ENCODE measurements at places on chromosomes 6 and 20. TPM values are rescaled to one million over a fixed set of nuclear protein-coding genes. Genes with fewer than 3 reads are reported as not detected.

The MCM8 gene
- 1.4 TPM for total RNA-seq

DNA sequence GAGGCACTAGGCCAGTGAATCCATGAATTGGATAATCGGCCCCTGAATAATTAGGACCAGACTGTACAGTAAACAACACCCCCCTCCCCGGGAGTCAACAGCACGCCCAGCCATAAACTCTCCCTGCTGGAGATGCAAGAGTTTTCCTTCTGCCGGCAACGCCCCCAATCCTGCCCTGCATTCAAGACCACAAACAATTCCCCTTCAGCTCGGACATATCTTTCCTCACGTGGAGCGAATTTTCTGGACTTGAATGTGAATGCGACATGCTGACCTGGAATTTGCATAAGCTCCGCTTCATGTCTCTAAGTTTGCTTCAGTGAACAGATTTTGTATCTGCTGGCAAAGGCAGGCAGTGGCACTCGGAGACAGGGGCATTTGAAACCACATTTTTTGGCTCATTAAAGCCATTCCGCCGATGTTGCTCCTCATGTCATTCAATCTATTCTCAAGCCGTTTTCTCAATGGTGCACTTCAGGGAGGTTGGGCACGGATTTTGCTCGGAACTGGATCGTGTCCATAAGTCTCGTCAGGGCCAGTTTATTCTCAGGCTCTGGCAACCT lies 38.0 kb upstream of the GMPR start:
- no peaks in the 10 kb centered on the region for H3K4me1 ChIP-seq
- no peaks in the 10 kb centered on the region for H3K27me3 ChIP-seq
- H3K4me3 ChIP-seq, result no peak overlapping the region
- H3K27ac ChIP-seq, result no peak overlapping the region
- DNase-seq, result no peak

- no peak overlapping the region for H3K4me3 ChIP-seq
- H3K36me3 ChIP-seq, result no peaks in the 10 kb centered on the region
- no peaks in the 10 kb centered on the region for H3K27me3 ChIP-seq
Measured at GRCh38 chr6:143241911-143242310, 181.2 kb downstream of the AIG1 start.

DNA sequence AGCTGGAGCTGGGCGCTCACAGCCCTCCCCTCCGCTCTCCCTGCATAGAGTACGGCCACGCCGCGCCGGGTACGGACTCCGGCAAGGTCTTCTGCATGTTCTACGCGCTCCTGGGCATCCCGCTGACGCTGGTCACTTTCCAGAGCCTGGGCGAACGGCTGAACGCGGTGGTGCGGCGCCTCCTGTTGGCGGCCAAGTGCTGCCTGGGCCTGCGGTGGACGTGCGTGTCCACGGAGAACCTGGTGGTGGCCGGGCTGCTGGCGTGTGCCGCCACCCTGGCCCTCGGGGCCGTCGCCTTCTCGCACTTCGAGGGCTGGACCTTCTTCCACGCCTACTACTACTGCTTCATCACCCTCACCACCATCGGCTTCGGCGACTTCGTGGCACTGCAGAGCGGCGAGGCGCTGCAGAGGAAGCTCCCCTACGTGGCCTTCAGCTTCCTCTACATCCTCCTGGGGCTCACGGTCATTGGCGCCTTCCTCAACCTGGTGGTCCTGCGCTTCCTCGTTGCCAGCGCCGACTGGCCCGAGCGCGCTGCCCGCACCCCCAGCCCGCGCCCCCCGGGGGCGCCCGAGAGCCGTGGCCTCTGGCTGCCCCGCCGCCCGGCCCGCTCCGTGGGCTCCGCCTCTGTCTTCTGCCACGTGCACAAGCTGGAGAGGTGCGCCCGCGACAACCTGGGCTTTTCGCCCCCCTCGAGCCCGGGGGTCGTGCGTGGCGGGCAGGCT lies 4.6 kb downstream of the KCNK15 start:
- DNase-seq, result no peak
- no peak overlapping the region for H3K27ac ChIP-seq
- no peak overlapping the region for H3K4me3 ChIP-seq
- no peaks in the 10 kb centered on the region for H3K36me3 ChIP-seq
- H3K4me1 ChIP-seq, result no peaks in the 10 kb centered on the region
- no peaks in the 10 kb centered on the region for H3K27me3 ChIP-seq

The MRAP2 gene
- not detected for total RNA-seq

- no peaks in the 10 kb centered on the region for H3K27me3 ChIP-seq
- peaks cover 7% of the 10 kb centered on the region for H3K4me1 ChIP-seq
- no peak overlapping the region for H3K4me3 ChIP-seq
- no peak overlapping the region for H3K27ac ChIP-seq
Measured at GRCh38 chr6:105900125-105900937, 185.8 kb upstream of the PRDM1 start.

The TMC2 gene
- total RNA-seq, result not detected

The CDSN gene
- not detected for total RNA-seq

The OXT gene
- total RNA-seq, result 3.0 TPM

GRCh38 chr6:155779456-155779855 lies 323.8 kb upstream of the NOX3 start:
- H3K27ac ChIP-seq, result no peak overlapping the region
- H3K27me3 ChIP-seq, result no peaks in the 10 kb centered on the region
- DNase-seq, result no peak
- no peaks in the 10 kb centered on the region for H3K36me3 ChIP-seq
- no peaks in the 10 kb centered on the region for H3K4me1 ChIP-seq
- H3K4me3 ChIP-seq, result no peak overlapping the region

DNA sequence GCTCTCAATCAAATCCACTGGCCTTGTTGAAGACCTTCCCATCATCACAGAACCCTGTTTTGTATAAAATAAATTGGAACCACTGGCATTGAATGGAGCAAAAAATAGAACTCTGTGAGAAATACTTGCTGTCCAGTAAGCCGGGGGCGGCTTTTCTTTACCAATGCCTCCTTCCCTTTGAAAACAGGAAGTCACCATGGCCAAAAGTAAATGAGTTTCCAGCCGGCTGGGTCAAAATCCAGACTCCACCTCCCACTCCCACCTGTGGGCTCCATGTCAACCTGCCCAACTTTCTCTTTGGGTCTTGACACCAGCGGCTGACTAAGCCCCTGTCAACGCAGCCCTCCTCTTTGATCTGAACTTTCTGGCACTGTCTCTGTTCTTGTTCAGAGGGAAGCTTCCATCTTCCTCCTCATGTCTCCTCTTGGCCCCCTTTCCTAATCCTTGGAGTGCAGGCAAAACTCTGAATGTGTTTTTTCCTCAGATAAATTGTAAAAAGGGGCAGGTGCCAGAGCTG lies 95.2 kb downstream of the TFAP2C start:
- no peak for DNase-seq
- H3K4me1 ChIP-seq, result no peaks in the 10 kb centered on the region
- no peaks in the 10 kb centered on the region for H3K27me3 ChIP-seq

GRCh38 chr20:44021900-44022299 lies 107.2 kb downstream of the TOX2 start:
- no peaks in the 10 kb centered on the region for H3K4me1 ChIP-seq
- no peaks in the 10 kb centered on the region for H3K36me3 ChIP-seq
- H3K27ac ChIP-seq, result no peak overlapping the region
- DNase-seq, result no peak
- H3K4me3 ChIP-seq, result no peak overlapping the region

- H3K36me3 ChIP-seq, result no peaks in the 10 kb centered on the region
- no peaks in the 10 kb centered on the region for H3K27me3 ChIP-seq
- H3K4me1 ChIP-seq, result no peaks in the 10 kb centered on the region
- peak; percentile 34 for DNase-seq
- no peak overlapping the region for H3K27ac ChIP-seq
- H3K4me3 ChIP-seq, result no peak overlapping the region
Measured at GRCh38 chr6:170063431-170063830, 227.4 kb downstream of the DLL1 start.

DNA sequence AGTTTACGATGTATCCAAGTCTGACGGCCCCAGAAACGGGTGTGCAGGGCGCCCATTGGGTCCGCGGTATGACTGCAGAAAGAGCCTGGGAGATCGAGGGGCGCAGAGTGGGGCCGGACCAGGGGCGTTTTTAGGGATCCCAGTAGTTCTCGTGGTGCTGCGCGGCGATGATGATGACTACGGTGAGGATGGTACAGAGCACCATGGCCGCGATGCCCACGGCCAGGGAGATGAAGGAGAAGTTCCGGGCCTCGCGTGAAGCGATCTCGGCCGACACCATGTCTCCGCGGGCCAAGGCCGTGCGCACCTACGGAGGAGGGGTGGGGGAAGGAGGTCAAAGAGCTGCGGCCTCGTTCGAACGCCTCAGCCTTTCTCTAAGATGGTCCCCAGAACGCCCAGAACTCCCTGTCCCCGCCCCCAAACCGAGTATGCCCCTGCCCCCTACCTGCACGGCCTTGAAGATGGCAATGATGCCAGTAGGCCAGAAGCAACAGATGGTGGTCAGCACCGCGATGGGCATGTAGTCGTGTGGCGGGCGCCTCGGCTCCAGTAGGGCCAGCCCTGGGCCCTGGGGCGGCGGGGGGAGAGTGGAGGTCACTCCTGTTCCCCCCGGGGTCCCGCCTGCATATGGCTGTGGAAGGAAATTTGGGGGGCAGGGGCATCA lies 2.5 kb downstream of the PRRT1 start:
- no peaks in the 10 kb centered on the region for H3K4me1 ChIP-seq
- H3K27me3 ChIP-seq, result peaks cover 6% of the 10 kb centered on the region
- DNase-seq, result no peak

DNA sequence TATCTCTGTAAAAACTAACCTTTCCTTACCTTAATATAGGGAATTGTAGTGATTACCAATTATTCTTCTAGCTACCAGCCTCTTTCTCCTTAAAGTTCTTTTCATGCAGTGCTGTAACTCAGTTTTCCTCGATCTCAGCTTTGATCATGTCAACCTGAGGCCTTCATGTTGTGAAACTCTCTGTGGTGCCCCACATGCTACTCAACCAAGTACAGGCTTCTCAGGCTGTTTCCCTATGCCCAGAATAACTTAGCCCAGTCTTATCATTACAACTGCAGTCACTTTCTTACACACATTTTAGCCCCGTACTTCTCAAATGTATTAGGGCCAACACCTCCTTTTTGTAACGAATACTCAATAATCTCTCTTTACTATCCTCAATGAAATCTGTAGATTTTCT lies 90.1 kb upstream of the SUPT3H start:
- H3K27me3 ChIP-seq, result no peaks in the 10 kb centered on the region
- no peaks in the 10 kb centered on the region for H3K36me3 ChIP-seq
- no peak overlapping the region for H3K4me3 ChIP-seq
- H3K27ac ChIP-seq, result no peak overlapping the region
- DNase-seq, result no peak

DNA sequence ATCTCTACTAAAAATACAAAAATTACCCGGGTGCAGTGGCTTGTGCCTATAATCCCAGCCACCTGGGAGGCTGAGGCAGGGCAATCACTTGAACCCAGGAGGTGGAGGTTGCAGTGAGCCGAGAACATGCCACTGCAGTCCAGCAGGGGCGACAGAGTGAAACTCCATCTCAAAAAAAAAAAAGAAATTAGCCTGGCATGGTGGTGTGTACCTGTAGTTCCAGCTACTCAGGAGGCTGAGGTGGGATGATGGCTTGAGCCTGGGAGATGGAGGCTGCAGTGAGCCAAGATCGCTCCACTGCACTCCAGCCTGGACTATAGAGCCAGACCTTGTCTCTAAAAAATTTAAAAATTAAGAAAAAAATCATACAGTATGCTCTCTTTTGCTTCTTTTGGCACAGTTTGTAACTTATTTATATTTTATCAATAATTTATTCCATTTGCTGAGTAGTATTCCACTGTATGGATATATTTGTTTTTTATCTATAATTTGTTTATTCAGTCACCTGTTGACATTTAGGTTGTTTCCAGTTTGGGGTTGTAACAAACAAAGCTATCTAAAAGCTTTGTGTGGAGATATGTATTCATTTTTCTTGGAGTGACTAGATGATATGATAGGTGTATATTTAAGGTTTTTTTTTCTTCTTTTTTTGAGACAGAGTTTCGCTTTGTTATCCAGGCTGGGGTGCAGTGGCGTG lies 8.0 kb upstream of the MYBL2 start:
- H3K27ac ChIP-seq, result no peak overlapping the region
- no peak overlapping the region for H3K4me3 ChIP-seq
- H3K36me3 ChIP-seq, result no peaks in the 10 kb centered on the region
- peaks cover 6% of the 10 kb centered on the region for H3K4me1 ChIP-seq

DNA sequence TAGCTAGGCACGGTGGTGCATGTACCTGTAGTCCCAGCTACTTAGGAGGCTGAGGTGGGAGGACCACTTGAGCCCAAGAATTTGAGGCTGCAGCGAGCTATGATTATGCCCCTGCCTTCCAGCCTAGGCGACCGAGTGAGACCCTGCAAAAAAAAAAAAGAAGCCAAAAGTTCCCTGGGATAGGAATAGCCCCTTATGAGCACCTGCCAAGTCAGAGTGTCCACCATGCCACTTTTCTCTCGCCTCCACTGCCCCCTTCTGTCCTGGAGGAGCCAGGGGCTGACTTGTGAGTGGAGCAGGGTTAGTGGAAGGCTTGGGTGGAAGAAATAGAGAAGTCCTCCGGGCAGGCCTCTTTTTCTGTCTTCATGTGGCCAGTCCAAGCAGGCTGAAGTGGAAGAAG lies 12.1 kb upstream of the DDX27 start:
- no peak for DNase-seq
- no peaks in the 10 kb centered on the region for H3K27me3 ChIP-seq
- no peak overlapping the region for H3K4me3 ChIP-seq
- H3K4me1 ChIP-seq, result no peaks in the 10 kb centered on the region

The TREM2 gene
- total RNA-seq, result 4.2 TPM

The ABCC10 gene
- 10.7 TPM for total RNA-seq

- no peaks in the 10 kb centered on the region for H3K36me3 ChIP-seq
- no peak for DNase-seq
- H3K27me3 ChIP-seq, result no peaks in the 10 kb centered on the region
- H3K4me1 ChIP-seq, result no peaks in the 10 kb centered on the region
- no peak overlapping the region for H3K27ac ChIP-seq
- H3K4me3 ChIP-seq, result no peak overlapping the region
Measured at GRCh38 chr6:80185492-80185891, 79.0 kb downstream of the BCKDHB start.

The HLA-DRB5 gene
- total RNA-seq, result 1.2 TPM

The FILIP1 gene
- total RNA-seq, result 1.8 TPM

DNA sequence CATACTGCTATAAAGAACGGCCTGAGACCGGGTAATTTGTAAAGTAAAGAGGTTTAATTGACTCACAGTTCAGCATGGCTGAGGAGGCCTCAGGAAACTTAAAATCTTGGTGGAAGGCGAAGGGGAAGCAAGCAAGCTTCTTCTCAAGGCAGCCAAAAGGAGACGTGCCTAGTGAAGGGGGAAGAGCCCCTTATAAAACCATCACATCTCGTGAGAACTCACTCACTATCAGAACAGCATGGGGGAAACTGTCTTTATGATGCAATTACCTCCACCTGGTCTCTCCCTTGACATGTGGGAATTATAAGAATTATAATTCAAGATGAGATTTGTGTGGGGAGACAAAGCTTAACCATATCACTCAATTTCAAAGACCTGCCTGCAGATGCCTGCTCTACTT lies 447.0 kb downstream of the EYS start:
- H3K36me3 ChIP-seq, result no peaks in the 10 kb centered on the region
- H3K4me1 ChIP-seq, result no peaks in the 10 kb centered on the region
- H3K4me3 ChIP-seq, result no peak overlapping the region
- H3K27me3 ChIP-seq, result no peaks in the 10 kb centered on the region
- no peak overlapping the region for H3K27ac ChIP-seq

DNA sequence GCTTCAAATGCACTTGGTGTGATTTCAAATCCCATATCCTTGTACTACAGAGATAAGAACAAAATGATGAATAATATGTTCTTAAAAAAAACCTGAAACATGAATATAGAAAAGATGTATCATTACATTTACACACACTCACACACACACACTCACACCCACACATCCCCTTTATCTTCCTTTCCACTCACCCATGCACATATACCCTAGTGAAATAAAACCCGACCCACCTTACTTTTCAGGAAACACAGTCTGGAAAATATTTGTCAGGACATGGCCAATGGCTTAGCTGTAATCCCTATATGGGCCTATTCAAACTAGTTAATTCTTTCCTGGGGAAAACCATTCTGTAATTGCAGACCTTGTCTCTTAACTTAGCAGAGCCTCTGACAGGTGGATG lies 60.8 kb upstream of the EDN1 start:
- no peak for DNase-seq
- no peaks in the 10 kb centered on the region for H3K36me3 ChIP-seq
- no peak overlapping the region for H3K4me3 ChIP-seq
- no peaks in the 10 kb centered on the region for H3K27me3 ChIP-seq
